Activated CD8-positive, alpha-beta memory T cell treated with anti-CD3 and anti-CD28 coated beads for 1 hour (primary cell): ENCODE measurements at places on chromosomes 1 and 21.

DNA sequence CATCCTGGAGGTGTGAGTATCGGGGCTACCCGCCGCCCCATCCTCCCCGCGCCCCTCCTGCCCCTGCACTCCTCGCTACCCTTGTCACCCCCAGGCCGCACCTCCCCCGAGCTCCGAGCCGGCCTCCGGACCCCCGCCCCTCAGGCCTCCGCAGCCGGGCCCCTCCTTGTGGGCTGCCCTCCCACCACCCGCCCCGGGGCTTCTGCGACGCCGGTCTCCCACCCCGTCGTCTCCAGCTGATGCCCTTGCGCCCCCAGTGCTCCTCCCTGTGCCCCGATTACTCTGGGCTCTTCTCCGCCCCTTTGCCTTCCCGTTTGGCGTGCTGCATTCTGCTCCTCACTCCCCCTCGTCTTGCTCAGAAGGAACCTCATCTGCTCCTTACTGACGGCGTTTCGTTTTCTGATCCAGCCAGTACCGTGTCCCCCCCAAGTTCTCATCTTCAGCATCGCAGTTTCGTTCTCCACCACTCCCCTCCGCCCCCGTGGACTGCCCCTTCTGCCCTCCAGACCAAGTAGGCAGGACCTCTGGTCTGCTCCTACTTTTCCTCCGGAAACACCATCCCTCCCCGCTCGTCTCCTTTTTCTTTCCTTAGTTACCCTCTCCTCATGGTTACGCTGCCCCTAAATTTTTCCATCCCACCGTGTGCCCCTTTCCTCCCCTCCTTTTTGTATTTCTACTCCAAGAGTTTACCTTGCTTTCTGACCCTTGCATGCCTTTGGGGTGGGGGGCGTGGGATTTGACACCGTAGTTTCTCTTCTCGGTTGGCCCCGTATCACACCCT is 841 bp downstream of the SNX27 start:
- DNase-seq: no peak

DNA sequence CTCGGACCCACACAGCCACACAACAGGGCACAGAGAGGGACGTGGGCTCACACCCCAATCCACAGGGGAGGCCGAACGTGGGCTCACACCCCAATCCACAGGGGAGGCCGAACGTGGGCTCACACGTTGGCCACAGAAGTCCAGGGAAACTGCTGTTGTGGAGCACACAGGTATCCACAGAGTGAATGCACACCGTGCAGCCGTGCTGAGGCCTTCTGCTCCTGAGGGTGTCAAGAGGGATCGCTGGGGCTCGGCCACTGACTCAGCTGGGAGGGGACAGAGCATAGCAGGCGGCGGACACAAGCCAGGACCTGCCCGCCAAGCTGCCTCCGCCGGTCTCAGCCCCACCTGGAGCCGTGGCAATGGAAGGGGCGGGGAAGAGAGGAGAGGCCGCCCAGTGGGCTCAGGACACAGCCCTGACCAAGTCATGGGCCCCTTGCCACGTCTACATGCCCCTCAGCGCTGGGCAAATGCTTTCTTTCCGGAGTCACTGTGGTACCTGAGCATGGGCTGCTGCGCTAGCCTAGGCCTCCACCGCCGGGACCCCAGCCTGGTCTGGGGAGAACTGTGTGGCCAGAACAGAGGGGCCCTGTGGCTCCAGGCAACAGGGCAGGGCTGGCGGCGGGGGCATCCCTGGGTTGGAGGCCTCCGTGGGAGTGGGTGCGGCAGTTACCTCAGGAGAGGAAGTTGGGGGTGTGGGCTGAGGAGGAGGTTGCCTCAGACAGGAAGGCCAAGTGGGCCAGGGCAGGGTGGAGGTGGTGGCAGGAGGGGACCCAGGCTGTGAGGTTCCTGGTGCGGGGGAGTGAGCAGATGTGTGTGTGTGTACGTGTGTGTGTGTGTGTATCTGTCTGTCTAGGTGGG is 1.2 kb downstream of the SYTL1 start:
- DNase-seq: peak; percentile 58

DNA sequence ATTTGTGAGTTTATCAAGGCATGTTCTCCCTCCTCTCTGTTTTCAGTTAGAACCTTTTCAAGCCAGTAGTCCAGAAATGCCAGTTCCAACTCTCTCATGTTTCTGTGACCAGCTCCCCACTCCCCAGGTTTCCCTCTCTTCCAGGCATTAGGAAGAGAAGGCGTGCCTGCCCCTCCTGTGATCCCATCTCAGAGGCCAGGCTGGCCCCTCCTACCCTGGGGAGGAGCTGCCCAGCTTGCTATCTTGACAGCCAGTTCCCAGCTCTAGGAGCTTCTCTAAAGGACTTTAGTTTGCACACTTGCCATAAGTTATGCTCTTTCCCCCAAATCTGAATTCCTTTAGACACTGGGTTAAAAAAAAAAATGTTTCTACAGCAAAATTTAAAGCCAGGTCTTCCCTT is 8.9 kb downstream of the HYI start:
- no peak for DNase-seq

- no peak for DNase-seq
Measured at GRCh38 chr1:27961646-27962221, 2.0 kb downstream of the XKR8 start.
